CD4-positive, alpha-beta T cell treated with Interleukin-21 for 1 hour (primary cell): ENCODE measurements at places on chromosomes 4 and X.

- no peak for DNase-seq
These were observed 218.7 kb downstream of the NWD2 start for GRCh38 chr4:37463033-37463856.

- no peak for DNase-seq
These were observed 65.6 kb upstream of the BLTP1 start for GRCh38 chr4:122086338-122087065.

GRCh38 chr4:102557636-102558035 is 56.5 kb downstream of the NFKB1 start:
- no peak for DNase-seq

GRCh38 chr4:37535872-37536271 is 150.3 kb downstream of the RELL1 start:
- no peak for DNase-seq

DNA sequence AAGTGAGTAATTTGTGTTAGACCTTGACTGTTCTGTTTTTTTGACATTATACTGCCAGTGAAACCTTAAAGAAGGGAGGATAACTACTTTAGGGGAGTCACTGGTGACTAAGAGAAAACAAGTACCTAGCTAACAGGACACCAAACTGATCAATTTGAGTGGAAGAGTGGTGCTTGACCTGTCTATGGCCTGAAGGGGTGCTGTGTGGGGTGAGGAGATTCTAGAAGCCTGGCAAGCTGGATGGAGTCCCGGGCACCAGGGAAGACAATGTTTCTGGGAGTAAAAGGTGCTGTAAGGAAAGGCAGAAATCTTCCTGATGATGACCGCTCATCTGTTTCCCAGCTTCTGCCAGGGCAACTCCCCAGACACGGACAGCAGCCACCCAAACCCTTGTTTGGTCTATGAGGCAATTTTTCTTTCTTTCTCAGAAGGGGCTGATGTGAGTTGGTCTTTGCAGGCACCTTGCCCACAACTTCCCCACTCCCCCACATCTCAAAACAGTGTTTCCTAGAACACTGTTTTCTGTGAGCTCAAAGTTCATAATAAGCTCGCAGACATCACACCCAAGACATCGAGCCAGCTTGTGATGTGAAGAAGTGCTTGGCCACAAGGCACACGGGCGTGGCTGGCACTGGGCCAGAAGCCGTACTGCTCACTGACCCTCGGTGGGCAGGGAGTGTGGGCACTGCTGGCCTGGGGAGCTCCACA is 4.6 kb downstream of the TXK start:
- DNase-seq = peak; percentile 63

DNA sequence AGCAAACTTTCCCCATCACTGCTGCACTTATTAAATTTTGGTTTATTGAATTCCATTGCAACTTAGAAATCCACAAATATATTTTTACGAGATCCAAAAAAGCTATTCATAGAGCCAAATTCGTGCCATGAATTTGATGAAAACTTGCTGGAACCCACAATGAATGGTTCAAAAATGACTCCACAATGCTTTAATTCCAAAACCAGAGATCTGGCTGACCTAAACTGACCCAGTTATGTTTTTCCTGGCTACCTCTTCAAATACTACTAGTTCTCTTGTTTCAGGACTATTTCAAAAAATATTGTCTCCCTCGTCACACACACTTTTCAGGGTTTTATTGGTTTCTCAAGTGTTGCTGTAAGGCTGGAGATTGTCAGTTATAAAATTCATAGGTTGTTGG is 474.8 kb downstream of the PDGFC start:
- no peak for DNase-seq

GRCh38 chrX:45735571-45735970 is 534.9 kb upstream of the DIPK2B start:
- no peak for DNase-seq

- DNase-seq = peak; percentile 18
These were observed 153.5 kb downstream of the KCNIP4 start for GRCh38 chr4:21795091-21795490.

DNA sequence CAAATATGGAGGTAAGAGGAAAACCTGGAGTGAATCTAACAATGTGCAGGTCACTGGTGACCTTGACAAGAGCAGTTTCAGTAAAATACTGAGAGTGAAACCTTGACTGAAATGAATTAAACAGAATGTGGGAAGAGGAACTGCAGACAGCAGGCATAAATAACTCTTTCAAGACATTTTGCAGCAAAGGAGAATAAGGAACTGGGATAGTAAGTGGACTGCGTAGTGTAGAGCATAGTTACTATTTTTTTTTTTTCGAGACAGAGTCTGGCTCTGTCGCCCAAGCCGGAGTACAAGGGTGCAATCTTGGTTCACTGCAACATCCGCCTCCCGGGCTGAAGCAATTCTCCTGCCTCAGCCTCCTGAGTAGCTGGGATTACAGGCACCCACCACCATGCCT is 24.0 kb downstream of the RBMX start:
- no peak for DNase-seq

GRCh38 chrX:131791608-131792355 is 231.3 kb upstream of the STK26 start:
- DNase-seq = no peak

DNA sequence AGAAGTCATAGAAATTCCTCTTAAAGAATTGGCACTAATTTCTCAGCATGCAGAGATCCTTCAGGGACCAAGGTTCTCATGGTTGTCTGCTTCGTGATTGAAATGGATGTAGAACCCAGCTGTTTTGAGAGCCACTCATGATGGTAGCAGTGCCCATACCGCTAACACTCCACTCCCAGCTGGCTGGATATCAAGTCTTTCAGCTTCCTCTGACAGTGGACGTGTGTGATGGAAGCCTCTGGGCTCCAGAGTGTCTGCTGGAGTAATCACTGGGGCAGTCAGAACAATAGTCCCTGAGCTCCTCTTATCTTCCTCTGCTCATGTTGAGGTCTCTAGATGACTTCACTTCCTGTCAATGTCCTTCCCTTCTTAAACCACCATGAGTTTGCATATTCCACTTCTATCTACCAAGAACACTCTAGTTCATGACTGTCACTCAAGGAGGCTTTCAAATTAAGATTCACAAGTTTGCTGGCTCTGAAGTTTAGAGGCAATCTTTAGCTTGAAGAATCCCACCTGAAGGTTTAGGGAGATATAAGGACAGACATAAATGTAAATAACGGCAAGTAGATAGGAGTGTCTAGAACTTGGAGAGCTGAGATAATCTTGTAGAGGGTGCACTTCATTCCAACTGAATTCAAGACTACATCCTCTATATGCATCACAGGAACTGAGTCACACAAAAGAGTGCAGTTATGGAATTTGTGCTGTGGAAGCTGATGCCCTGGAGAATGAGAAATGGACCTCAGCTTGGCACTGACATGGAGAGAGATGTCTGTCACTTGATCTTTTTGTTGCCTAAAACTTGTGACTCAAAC is 64.5 kb upstream of the WDR1 start:
- peak; percentile 26 for DNase-seq

DNA sequence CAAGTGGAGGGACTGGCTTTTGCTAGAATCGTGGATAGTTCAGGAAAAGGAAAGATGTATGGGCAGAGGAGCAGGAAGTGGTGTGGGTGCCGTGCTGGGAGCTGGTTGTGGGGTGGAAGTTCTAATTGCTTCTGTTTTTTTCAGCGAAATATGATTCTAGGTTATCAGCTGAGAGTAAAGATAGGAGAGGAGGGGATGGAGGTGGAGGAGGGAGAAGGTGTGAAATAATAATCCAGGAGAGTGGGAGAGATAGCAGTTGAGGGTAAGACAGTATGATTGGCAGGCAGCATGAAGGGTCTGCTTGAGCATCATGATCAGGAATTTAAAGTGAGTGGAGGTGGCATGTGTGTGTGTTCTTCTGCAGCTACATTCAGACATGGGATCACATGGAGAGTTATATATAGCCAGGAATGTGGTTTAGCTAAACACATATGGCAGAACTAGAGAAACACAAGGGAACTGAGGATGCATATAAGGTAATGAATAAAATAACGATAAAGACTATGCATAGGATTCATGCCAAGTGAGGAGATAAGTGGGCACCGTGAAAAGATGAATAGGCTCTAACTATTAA is 133.7 kb downstream of the ANK2 start:
- no peak for DNase-seq

- no peak for DNase-seq
These were observed 781.9 kb upstream of the GALNTL6 start for GRCh38 chr4:171031338-171031737.

DNA sequence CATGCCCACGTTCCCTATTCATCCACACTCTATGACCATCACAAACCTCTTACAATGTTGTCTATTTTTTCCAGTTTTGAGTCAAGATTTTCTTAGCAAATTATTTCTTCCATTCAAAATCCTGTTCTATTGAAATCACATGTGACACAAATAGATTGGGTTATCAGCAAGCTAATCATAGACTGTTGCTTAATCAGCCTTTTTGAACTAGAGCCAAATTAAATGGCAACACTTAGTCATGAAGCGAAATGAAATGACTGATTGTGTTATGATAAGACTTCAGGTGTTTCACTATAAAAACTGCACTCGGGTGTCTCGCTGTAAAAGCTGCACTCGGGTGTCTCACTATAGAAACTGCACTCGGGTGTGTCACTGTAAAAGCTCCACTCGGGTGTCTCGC is 890.0 kb upstream of the FRG1 start:
- no peak for DNase-seq

DNA sequence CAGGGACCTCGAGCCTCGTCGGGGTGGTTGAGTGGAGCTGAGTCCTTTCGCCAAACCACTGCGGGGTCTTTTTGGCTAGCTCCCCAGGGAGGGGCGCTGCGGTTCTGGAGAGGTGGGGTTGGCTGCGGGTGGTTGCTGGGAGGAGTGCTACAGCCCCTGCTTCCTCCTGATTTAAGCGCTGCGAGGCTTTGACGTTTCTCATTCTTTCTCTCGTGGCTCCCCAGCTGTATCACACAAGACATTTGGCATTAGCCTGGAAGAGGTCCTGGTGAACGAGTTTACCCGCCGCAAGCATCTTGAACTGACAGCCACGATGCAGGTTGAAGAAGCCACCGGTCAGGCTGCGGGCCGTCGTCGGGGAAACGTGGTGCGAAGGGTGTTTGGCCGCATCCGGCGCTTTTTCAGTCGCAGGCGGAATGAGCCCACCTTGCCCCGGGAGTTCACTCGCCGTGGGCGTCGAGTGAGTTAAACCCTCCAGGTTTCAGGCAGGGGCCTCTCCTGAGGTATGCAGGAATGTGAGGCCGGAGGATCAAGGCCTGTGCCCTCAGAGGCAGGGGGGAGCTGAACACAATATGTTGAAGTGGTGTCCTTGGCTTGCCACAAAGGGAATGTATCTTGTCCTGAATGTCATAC is 25.5 kb downstream of the ARHGAP36 start:
- DNase-seq = no peak

DNA sequence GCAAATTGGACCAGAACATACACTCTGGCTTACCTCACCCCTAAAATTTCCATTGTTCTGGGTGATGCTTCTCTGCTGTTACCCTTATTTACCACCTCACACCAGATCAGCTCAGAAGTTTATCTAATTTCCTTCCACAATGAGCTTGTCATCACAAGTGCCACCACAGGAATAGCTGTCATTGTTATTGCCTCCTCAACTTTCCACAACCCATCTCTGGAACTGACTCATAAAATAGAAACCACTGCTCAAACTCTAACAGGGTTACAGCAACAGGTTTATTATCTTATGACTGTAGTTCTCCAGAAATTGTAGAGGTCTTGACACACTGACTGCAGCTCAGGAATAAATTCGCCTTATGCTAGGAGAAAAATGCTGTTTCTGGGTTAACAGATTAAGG is 52.7 kb downstream of the ZNF718 start:
- DNase-seq = no peak

DNA sequence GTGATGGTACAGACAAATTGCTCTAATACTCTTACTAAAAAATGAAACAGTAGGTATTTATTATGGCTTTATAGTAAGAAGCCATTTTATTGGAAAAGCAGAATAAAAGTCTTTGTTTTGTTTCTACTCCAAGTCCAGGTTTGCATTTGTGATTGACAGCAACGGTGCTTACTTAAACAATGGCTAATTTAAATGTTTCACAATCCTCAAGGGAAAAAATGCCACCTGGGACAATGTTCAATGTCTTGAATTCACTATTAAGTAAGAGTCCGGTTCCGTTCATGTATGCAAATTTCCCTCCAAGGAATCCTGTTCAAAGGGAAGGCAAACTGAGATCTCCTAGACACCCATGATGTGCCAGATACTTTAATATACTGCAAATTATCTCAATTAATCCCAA is 123.6 kb downstream of the RBM47 start:
- no peak for DNase-seq

DNA sequence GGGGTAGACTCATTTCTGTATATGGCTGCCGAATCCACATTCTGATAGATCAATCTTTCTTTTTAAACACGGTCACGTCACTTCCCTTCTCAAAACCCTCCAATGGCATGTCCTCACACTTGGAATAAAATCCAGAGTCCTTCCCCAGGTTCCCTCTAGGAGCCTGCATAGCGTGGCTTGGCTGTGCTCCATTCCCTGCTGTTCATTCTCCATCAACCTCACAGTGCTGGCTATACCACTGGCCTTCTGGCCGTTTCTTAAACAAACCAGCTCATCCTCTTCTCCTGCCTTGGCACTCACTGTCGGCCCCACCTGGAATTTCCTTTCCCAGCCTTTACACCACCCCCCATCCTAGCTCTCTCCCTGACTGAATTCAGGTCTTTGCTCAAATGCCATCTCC is 77.1 kb downstream of the RBM47 start:
- DNase-seq = no peak

GRCh38 chr4:148800940-148801339 is 358.7 kb upstream of the NR3C2 start:
- DNase-seq = no peak

DNA sequence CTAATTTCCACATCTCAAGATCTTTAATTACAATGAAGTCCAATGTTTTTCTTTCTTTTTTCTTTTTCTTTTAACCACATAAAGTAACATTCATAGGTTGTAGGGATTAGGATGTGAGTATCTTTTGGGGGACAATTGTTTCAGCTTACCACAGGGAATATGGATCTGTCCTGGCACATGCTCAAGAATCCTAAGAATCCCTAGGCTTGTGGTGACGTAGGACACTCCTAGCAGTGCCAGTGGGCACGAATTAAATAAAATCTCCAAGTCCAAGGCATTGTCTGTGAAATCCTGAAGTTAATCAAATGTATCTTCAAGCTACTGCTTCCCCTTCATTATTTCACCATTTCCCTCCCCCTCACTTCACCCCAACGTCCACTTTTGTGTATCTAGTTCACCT is 2.6 kb upstream of the LAS1L start:
- DNase-seq = no peak
